Left lobe of liver (tissue), 2 donors: ENCODE measurements at places on chromosomes 1 and 21.

GRCh38 chr1:224343679-224344078 lies 13.0 kb upstream of the CNIH4 start:
- no peak for DNase-seq

DNA sequence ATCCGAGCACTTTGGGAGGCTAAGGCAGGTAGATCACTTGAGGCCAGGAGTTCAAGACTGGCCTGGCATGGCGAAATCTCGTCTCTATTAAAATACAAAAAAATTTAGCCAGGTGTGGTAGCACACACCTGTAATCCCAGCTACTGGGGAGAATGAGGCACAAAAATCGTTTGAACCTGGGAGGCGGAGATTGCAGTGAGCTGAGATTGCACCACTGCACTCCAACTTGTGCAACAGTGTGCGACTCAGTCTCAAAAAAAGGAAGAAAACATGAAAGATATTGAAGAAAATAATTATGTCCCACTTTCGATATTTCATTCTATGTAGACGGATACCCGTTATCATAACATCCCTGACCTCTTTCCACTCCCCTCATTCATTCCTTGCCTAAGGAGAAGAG lies 19.2 kb downstream of the TUT4 start:
- no peak for DNase-seq

DNA sequence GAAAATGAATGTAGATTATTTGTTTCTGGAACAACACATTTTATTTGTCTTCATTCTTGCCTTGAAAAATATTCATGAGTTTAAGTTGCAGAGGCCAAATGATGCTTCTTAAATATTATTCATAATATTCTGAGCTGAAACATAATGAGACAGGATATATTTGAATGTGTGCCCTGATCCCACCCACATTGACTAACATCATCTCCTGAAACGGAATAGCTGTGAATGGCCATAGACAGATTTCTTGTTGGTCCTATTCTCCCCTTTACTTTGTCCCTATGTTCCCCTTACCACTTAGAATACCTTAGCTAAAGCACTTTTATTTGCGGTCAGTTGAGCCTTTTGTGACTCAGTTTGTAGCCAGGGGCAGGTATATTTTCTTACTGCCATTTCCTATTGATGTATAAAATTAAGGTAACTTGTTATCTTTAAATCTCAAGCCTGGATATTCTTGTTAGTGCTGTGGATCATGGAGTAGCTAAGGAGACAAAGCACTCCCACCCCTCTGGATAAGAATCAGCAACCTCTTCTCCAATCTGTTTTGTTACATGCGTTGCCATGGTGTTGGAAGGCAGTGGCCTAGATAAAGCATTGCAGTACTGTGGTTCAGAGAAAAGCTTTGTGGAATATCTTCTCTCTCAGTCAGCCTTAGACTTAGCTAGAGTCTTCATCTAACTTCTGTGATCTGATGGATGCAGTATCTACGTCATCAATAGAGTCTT lies 478.5 kb upstream of the DEPDC1 start:
- no peak for DNase-seq

DNA sequence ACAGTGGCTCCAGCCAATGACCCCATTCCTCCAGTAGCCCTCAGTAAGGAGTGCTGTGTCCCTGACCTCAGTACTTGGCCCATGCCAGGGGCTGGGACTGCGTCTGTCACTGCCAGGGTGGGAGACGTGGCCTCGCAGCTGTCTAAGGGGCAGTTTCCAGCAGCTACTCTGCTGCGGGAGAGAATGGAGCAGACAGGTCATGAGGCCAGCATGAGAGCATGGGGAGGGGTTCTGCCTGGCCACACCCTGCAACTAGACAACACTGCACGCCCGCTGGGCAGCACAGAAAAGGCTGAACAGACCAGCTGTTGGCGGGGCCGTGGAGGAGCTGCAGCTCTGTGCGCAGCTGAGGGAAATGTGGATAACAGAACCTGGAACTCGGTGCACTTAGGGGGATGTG lies 91.6 kb upstream of the COL6A1 start:
- DNase-seq = no peak

DNA sequence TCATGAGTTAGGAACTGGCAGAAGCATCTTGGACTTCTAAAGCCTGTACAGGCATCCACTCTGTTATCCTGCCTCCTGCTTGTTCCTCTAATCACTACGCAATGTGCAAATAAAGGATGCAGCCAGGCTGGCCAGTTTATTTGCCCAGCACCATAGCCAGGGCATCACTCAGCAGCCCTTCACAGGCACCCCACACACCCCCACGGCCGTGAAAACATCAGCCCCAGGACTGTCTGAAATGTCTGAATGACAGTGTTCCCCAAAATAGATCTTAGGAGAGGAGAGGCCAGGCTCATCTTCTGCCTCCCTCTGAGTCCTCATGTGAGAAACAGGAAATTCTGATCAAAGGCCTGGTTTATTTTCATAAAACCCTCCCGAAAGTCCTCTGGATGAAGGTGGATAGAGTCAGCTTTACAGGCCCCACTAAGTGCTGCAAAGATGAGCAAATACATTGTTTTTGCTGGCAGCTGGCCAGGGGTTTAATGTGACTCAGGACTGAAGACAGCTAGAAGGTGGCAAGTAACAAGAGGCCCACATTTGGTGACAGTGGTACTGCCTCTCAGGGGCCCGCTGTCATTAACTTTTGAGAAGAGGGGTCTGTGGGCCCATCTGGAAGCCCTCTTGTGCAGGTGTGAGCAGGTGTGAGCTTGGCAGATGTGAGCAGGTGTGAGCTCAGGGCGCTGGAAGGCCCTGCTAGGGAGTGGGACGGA lies 32.9 kb downstream of the GRHL3 start:
- no peak for DNase-seq

GRCh38 chr1:16153999-16154673 lies 1.7 kb downstream of the EPHA2 start:
- DNase-seq = no peak

- DNase-seq = no peak
Measured at GRCh38 chr1:31718327-31718897, 14.6 kb upstream of the COL16A1 start.

- DNase-seq = no peak
Measured at GRCh38 chr1:6106321-6106731, 60.6 kb downstream of the KCNAB2 start.

DNA sequence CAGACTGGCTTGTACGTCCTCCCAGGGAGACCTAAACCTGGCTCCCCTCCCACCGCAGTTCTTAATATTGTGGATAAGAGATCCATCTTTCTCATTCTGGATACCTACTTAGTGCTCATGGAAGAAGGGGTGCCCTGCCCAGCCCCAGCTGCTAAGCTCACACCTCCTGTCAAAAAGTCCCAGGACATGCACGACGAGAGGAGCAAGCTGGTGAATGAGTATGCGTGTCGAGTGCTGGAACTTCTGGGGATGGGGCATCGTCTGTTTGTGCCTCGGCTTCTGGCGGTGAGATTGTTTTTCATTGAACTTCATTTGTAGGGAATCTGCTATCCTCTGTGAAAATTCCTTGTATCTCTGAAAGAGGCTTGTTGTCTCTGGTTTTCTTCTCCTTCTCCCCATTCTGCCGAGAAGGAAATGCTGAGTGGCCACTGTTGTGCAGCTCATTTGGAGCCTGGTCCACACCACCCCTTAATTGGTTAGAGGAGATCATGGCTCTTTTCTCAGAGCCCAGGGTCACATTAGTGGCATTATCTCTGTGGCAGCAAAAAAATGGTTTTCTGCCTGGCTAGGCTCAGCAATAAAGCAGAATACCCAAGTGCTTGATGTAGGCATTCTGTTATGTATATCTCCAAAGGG lies 199.4 kb upstream of the CACYBP start:
- no peak for DNase-seq

DNA sequence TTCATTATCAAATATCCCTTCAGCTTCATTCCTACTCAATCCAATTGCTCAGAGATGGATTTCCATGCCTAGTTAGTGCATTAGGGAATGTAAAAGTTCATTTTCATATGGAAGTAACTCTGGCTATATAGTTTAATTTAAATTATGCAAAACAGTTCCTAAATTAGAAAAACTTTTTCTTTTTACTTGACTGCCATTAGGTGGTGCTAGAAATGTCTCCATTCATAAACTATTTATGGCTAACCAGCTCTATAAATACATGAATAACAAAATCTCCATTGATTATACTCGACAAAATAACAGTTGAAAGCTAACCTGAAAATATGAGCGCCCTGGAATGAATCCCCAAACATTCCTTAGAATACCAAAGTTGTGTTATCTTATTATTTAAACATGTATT lies 311.4 kb downstream of the USH2A start:
- no peak for DNase-seq

DNA sequence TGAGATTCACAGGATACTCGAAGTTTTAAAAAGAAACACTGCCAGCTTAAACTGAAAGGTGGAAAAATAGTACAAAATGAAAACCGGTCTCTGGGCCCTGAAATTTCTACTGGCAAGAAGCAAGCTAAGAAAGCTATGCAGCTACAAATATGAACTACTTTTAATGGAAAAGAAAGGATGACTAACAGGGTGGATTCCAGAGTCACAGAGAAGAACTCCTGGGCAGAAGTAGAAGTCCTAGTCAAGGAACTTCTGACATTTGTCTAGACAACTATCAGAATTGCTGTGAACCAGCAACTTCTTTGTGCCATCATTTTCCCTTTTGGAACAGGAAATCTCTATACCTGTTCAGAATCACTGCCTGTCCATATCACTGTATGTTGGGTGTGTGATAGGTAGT lies 38.1 kb downstream of the CD160 start:
- no peak for DNase-seq

DNA sequence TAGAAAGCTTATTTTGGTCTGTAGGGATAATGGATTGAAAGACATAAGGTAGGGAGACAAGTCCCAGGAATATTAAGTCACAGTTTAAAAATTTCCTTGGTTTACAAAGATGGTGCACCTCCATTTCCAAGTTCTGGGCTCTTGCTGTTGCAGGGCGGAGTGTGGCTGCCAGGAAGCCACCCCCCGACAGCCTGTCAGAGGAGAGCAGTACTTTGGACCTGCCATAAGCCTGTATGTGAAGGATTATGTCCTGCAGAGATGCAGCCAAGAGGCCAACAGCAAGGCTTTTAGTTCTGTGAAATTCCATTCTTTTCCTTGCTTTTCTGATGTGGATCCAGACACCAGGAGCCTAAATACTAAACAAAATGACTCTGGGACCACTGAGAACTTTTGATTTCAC lies 31.9 kb upstream of the GTF2B start:
- DNase-seq = no peak

- no peak for DNase-seq
Measured at GRCh38 chr21:37557261-37557950, 190.8 kb downstream of the DYRK1A start.

DNA sequence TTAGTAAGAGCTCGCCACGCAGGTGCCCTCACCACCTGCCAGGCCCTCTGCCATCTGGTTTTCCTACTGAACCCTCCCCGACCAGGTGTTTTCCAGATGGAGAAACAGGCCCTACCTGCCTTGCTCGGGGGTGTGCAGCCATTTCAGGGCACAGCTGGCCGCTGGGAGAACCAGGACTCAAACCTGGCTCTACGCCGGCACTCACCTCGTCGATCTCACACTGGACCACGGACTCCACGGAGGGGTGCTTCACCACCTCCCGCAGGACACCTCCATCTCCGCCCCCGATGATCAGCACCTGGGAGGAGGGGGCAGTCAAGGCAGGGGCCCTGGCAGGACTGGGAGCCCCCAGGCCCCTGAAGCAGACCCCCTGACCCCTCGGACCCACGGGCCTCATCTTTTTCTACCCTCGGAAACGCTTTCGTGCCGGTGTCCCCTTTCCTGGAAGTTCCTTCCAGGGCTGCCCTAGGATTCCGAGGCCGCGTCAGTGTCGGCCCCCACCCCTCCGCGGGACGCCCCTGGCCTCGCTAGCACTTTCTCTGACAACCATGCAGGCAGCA lies 1.1 kb downstream of the SRM start:
- no peak for DNase-seq

GRCh38 chr1:67359592-67359991 lies 51.9 kb downstream of the IL12RB2 start:
- no peak for DNase-seq

DNA sequence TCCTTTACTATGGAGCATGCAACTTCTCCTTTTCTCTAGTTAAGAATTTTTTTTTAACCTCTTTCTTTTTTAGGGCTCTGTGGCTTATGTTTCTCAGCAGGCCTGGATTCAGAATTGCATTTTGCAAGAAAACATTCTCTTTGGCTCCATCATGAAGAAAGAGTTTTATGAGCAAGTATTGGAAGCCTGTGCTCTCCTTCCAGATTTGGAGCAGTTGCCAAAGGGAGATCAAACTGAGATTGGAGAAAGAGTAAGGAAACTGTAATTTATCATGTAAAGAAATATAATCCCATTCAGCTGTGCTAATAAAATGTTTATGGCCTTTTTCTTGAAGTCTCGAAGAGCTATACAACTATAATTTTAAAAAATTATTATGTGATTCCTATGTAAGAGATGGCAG lies 70.1 kb downstream of the HSPA13 start:
- no peak for DNase-seq

GRCh38 chr1:243710467-243710866 lies 139.6 kb downstream of the AKT3 start:
- no peak for DNase-seq

DNA sequence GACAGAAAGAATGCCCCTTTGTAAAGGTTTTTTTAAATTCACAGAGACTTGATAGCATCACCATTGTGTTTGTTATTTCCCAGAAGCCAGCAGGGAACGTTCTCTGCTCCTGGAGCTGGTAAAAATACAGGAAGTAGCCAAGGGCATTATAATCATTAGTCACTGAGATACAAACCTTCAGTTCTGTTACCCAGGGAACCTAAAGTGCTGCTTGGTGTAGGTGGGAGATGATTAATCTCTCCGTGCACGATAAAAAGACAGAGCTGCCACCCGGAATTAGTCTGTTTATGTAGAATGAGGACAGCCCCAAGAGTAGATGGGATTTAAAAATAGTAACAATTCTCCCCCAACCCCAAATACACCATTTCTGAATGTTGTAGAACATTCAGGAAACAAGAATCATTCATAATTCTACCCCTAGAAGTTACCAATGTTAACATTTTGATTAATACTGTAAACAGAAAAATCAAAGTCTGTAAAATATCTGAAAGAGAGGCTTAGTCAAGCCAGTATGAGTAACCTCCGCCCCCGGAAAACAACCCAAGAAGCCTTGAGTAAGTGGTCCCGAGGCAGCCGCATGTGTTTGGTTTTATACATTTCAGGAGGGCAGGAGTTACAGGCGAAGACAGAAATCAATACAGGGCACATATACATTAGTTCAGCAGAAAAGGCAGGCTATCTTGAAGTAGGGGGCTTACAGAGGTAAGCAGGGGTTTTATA lies 45.3 kb upstream of the CTBS start:
- no peak for DNase-seq

DNA sequence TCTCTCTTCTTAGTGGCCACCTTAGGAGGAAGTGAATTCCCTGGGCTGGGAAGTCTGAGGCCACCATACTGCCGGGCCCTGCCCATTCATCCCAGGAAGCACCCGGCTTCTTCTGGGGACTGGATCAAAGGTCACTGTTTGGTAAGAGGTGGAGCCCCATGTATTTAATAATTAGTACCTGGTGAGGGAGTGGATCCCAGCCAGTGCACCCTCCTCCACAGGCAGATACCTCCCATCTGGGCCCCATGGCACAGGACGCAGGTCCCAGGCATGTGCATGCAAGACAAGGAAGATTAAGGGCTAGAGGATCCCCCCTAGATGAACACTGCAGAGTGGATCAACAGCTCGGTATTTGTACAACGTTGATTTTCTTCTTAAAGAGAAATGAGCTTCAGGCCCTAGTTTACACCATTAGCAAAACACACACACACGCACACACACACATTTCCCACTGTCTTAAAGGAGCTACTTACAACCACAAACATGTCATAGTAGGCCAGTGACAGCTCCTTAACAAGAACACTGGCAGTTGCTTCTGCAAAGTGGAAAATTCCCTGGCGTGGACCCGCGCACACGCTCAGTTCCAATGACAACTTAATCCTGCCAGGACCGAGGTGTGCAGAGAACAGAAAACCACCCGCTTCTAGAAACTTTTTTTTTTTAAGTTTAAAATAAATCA lies 90.7 kb downstream of the MRPL37 start:
- no peak for DNase-seq
